ENCODE measurements at places on chromosomes 3 and 15.

GRCh38 chr3:182837855-182838454 lies 44.7 kb downstream of the ATP11B start:
- no peak for DNase-seq

GRCh38 chr3:177426878-177427495 lies 229.7 kb upstream of the TBL1XR1 start:
- DNase-seq = no peak

- peak; percentile 51 for DNase-seq
Measured at GRCh38 chr3:150177673-150178381, 207.1 kb upstream of the PFN2 start.

GRCh38 chr3:8320711-8321458 lies 180.7 kb upstream of the LMCD1 start:
- no peak for DNase-seq

DNA sequence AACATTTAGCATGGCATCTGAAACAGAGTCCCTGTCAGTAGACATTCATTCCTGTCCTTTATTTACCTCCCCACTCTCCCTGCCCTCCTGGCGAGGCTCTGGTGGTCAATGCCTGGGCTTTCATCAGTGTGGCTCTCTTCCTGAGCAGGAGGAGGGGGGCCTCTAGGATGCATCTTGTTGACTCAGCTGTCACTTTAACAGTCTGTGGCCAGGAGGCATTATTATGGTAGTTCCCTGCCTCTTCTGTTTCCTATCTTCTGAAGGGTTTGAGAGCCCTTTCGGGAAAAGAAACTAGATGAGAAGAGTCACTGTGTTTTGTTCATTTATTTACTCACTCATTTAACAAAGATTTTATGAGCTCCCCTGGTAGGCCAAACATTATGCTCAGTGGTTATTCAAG lies 2.4 kb upstream of the PPP1R14D start:
- no peak for DNase-seq

DNA sequence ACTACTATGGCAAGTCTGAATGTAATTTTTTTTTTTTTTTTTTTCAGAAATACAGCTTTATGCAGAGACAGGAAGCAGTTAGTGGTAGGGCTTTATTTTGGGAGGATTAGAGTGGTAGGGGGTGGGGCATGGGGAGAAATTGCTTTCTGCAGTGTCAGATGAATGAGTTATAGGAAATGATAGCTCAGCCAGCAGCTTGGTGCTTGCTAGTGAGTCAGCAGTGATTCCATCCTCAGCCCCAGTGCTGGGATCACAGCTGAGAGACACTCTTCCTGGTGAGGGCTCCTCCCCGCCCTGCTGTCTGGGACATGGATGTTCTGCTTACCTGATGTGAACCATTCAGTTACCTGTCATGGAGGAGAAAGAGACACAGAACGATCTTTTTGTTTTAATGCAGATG lies 39.6 kb downstream of the SEMA6D start:
- DNase-seq = peak; percentile 84

- peak; percentile 63 for DNase-seq
Measured at GRCh38 chr15:38843051-38843501, 278.5 kb upstream of the RASGRP1 start.

DNA sequence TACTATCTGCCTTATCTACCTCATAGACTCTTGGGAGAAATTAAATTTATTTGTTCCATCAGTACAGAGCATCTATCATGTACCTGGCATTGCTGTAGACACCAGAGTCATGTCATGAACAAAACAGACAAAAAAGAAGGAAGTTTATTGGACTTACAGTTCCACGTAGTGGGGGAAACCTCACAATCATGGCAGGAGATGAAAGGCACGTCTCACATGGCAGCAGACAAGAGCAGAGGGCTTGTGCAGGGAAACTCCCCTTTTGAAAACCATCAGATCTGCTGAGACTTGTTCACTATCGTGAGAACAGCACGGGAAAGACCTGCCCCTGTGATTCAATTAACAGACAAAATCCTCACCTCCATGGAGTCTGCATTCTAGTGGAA lies 25.6 kb upstream of the ACAP2 start:
- no peak for DNase-seq

GRCh38 chr3:98846101-98846500 lies 55.4 kb downstream of the DCBLD2 start:
- peak; percentile 42 for DNase-seq

- DNase-seq = no peak
Measured at GRCh38 chr15:48089702-48090101, 31.1 kb upstream of the SLC24A5 start.

- no peak for DNase-seq
Measured at GRCh38 chr15:27084844-27085243, 113.9 kb downstream of the GABRG3 start.

DNA sequence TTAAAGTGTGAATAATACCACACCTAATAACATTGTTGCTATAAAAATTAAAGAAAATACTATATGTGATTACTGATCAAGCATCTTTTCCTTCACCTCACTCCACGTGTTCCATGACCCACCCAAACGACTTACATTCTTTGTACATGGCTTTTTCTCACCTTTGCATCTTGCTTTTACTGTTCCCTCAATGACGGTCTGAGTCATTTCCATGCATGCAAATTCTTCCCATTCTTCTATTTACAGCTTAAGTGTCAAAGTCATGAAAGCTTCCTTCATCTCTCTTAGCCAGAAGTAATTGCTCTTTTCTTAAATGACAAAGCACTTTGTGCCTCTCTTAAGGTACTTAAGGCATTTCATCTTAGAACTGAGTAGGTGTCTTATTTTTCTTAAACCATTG lies 64.0 kb downstream of the GREM1 start:
- no peak for DNase-seq

- no peak for DNase-seq
Measured at GRCh38 chr15:90860942-90861675, 7.3 kb upstream of the FURIN start.

- DNase-seq = no peak
Measured at GRCh38 chr3:21835264-21835663, 84.3 kb upstream of the ZNF385D start.

DNA sequence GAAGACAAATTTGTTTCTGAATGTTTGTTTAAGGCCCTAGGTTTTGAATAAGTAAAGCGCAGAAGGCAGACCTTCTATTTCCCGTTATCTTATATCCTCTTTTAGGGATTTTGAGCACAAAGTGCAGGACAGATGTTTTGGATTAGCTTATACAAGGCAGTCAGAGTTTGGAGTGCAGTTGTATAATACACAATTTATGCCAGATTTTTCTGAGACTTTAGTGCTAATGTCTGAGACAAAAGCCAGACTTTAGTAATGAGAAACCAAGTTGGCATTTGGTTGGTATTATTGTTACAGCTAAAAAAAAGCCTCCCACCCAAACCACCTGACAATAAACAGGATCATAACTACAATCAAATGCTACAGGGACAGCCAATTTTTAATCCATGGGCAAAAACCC lies 309.9 kb upstream of the SATB1 start:
- DNase-seq = no peak

DNA sequence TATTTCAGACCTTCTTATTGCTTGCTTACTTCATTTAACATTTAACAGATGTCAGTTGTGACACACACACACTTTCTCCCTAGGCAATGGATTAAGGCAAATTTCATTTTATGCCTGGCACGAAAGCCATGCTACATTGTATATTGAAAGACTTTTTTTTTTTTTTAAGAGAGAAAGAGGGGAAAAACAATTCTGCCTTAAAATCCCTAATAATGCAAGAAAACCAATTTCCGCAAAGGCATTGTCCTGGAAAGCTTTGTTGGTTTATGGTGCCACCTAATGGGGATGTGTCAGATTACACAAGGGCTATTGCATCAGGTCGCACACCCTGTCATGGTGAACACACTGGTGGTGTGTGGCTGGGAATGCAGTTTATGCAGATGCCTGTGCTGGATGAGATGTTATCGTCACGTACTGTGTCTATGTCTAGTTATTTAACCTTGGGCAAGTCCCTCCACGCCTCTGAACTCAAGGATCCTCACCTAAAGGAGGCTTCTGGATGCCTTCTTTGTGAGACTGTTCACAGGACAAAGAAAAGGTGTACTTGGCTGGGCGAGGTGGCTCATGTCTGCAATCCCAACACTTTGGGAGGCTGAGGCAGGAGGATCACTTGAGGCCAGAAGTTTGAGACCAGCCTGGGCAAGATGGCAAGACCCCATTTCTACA lies 37.3 kb upstream of the RFTN1 start:
- DNase-seq = peak; percentile 74

GRCh38 chr3:71055257-71056001 lies 528.1 kb downstream of the FOXP1 start:
- DNase-seq = no peak

- DNase-seq = peak; percentile 42
Measured at GRCh38 chr3:161914703-161915417, 418.3 kb downstream of the OTOL1 start.

DNA sequence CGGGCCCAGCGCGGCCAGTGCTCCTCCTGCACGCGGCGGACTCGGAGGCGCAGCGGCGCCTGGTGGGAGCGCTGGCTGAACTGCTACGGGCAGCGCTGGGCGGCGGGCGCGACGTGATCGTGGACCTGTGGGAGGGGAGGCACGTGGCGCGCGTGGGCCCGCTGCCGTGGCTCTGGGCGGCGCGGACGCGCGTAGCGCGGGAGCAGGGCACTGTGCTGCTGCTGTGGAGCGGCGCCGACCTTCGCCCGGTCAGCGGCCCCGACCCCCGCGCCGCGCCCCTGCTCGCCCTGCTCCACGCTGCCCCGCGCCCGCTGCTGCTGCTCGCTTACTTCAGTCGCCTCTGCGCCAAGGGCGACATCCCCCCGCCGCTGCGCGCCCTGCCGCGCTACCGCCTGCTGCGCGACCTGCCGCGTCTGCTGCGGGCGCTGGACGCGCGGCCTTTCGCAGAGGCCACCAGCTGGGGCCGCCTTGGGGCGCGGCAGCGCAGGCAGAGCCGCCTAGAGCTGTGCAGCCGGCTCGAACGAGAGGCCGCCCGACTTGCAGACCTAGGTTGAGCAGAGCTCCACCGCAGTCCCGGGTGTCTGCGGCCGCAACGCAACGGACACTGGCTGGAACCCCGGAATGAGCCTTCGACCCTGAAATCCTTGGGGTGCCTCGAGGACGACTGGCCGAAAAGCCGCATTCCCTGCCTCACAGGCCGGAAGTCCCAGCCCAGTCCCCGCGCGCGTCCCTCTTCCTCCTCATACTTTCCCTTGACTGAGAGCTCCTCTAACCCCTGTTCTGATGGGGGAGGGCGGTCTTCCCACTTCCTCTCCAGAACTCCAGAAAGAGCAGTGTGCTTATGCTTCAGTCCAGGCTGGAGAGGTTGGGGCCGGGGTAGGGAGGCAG lies 1.4 kb upstream of the IL17RC start:
- no peak for DNase-seq

DNA sequence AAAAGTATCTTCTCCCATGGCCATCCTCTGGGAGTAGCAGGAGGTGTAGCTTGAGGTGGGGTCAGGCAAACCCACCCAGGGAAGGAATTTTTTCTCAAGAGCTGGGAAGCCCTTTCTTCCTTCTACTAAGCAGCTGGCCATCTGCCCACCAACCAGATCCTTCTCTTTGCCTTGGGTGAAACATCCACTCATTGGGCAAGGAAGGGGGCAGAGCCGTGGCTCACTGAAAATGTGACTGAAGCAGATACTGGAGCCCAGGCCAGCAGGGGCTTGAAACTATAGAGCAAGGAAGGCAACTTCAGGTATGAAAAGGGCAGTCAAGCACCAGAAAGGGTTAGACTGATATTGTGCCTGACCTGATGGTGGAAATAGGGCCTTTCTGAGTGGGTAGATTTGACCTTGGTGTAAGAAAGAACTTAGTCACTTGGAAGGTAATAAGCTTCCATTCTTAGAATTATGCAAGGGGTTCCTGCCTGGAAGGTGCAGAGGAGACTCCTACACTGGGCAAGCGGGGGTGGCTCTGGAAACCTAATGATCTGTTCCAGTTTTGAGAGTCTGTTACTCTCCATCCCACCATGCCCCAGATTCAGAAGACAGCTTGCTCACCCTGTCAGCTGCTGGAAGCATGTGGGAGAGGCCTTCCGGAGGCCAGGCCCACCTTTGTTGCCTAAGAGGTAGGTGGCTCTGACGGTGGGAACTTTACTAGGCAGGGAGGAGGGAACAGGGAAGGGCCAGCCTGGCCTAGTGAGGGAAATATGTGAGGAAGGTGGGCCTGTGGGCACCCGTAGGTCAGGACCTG lies 22.0 kb upstream of the PLA2G4E start:
- no peak for DNase-seq

DNA sequence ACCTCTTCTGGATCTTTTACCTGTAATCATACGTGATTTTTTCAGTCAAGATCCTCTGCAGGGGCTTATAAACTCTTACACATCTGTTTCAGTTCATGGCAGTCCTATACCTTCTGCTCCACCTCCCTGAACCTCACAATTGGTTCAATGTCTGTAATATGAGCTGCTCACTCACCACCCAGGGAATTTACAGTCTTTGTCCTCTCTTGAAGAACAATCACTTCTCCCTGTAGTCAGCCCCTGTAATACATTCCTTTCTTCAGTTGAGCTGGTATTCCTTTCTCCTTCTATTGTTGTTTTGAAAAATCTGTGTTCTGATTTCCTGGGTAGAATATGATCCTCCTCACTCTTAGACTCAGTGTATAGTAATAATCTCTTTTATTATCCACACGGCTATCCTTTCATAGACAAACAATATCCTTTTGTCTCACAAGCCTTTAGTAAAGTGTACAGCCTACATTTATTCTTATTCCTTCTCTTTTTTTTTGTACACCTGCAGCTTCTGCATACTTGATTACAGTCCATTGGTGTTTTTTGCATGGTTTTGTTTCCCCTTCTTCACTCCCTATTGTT lies 101.8 kb downstream of the NECTIN3 start:
- DNase-seq = peak; percentile 10

- DNase-seq = no peak
Measured at GRCh38 chr3:180223268-180223667, 186.5 kb upstream of the PEX5L start.
